ENCODE measurements at places on chromosomes 16 and 17.

GRCh38 chr17:64182325-64183012 lies 52.5 kb upstream of the ERN1 start:
- no peak for DNase-seq

DNA sequence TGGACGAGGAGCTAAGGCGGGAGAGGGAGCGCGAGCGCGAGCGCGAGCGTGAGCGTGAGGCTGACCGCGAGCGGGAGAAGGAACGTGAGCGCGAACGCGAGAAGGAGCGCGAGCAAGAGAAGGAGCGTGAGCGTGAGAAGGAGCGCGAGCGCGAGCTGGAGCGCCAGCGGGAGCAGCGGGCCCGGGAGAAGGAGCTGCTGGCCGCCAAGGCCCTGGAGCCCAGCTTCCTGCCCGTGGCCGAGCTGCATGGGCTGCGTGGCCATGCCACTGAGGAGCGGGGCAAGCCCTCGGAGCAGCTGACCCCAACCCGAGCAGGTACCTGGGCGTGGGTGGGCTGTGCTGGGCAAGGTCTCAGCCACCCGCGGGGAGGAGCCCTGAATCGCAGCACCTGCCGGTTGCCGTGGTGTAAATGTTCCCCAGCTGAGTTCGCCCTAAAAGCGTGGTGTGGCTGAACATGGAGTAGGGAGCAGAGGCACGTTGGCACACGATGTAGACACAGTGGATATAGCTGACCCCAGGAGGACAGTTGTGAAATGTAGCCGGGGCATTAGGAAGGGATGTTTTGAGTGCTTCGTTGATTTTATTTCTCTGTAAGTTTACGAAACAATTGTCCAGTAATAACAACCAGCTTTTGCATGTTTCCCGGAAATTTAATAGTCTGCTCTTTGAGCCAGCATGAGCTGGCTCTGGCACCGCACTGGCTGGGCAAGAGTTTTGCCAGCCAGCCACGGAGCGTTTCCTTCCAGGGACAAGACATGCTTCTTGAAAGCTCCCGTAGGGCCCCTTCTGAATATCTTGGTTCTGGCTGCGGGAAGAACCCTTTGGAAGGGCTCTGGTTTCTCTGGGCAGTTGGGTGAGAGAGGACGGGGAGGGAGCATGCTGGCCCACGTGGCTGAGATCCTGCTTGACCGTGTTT lies 32.1 kb downstream of the GINS2 start:
- no peak for DNase-seq

DNA sequence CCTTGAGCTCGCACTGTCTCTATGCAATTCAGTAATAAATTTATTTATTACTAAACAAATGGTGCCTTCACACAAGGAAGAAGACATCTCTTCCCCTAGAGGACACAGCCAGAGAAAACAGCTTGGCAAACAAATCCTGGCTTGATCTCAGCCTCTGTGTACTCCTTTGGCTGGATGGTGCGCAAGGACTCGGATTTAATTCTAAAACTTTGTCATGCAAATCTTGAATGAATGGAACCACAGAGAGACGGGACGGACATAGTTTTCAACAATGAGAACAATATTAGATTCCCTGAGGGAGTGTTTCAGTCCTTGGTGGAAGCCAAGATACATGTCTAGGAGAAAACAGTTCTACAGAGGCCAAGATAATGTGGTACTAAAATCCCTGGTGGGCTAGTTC lies 349.5 kb downstream of the NPIPA8 start:
- DNase-seq, result no peak

GRCh38 chr16:87602821-87603683 lies 744 bp downstream of the JPH3 start:
- DNase-seq, result no peak

GRCh38 chr16:57574086-57574485 lies 31.6 kb downstream of the ADGRG5 start:
- DNase-seq, result no peak

GRCh38 chr16:74652249-74652648 lies 14.4 kb downstream of the RFWD3 start:
- DNase-seq, result no peak

GRCh38 chr16:86419518-86419917 lies 90.8 kb upstream of the FOXF1 start:
- no peak for DNase-seq

- no peak for DNase-seq
Observed at GRCh38 chr17:81717049-81717765, 5.1 kb downstream of the SLC25A10 start.

GRCh38 chr17:35185849-35186248 lies 8.3 kb downstream of the SLC35G3 start:
- DNase-seq, result no peak

- no peak for DNase-seq
Observed at GRCh38 chr16:84438971-84439696, 65.3 kb downstream of the MEAK7 start.

GRCh38 chr17:63086483-63087185 lies 120.6 kb downstream of the TANC2 start:
- DNase-seq, result no peak

DNA sequence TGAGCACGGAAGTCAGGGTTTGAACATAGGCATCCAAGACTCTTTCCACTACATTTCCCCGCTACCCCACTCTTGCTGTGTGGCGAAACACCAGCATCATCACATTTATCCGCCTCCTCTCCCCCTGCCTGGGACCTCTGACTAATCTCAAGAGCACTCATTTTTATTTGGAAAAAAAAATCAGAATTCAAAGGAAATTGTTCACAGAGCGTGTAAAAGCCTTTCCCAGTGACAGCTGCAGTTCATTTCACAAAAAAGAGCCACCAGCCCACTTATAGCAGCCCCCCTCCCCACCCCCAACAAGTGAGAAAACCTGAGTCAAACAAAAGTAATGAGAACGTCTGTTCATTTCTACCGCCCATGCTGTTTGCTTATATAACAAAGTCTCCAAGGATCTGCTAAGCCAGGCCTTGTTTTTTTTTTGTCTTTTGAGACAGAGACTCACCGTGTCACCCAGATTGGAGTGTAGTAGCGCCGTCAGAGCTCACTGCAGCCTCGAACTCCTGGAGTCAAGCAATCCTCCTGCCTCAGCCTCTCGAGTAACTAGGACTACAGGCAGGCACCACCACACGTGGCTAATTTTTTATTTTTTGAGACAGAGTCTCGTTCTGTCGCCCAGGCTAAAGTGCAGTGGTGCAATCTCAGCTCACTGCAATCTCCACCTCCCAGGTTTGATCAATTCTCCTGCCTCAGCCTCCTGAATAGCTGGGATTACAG lies 48.3 kb upstream of the HAPSTR1 start:
- no peak for DNase-seq

DNA sequence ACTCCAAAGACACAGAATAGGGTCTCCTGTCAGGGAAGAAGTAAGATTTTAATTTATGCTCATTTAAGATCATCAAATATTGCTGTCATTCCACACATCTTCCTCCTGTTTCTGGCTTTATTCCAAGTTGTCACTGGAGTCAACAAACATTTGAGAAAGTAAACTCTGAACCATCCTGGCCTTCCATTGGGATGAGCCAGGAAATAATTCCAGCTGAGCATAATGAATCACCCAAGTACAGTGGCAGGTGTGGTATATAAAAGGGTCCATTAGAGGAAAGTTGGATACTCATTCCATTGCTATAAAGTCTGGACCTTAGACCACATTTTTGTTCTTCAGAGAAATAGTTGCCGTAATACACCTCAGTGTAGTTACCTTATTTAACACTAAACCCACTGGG lies 246.1 kb downstream of the SLC39A11 start:
- DNase-seq, result no peak

GRCh38 chr17:36856903-36857381 lies 80.3 kb upstream of the LHX1 start:
- DNase-seq, result no peak

DNA sequence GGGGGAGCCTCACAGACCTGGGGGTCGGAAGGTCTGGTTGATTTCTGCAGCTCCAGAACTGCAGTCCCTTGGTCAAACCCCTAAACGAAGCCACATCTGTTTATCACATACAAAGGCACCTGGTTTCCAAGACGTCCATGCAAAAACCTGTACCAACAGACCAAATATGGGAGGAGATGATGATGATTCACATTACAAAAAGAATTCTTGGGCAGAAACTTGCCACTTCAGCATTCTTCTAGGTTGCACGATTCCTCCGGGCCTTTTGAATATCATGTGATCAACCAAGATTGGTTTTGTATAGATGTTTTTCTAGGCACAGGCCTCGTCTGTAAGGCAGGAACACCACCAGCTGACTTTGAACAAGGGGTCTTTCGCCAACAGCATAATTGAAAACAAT lies 466.3 kb downstream of the SOX9 start:
- DNase-seq, result no peak

GRCh38 chr16:80794071-80794470 lies 10.3 kb downstream of the CDYL2 start:
- no peak for DNase-seq

DNA sequence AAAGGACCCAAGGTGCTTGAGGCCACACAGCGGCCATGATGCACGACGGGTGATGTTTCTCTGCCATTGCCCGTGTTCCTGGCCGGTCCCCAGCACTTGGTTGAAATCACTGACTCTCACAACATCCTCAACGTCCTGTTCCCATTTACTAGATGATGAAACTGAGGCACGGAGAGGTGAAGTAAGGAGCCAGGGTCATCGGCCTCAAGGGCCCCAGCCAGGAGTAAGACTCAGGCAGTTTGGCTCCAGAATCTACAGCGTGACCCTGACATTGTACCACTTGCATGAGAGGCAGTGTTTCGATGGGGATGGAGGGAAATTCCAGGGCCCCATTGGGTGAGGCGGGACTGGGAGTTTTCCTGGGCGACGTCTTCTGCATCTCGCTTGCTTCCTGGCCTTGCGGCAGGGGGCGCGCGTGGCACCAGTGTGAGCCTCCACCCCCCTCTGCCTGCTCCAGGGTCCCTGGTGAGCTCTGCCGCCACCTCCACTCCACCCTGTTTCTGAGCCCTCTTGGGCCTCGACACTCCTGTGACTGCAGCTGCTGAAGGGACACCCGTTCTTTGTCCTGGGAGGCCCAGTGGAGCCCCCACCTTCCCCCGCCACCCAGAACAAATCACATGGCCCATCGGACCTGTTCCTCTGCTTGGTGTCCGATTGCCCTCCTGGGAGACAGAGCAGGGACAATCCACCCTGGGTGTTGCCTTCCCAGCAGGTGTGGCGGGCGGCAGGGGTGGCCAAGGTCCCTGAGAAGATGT lies 133.0 kb upstream of the GSE1 start:
- no peak for DNase-seq

GRCh38 chr17:48546924-48547807 lies 2.3 kb upstream of the HOXB2 start:
- no peak for DNase-seq

DNA sequence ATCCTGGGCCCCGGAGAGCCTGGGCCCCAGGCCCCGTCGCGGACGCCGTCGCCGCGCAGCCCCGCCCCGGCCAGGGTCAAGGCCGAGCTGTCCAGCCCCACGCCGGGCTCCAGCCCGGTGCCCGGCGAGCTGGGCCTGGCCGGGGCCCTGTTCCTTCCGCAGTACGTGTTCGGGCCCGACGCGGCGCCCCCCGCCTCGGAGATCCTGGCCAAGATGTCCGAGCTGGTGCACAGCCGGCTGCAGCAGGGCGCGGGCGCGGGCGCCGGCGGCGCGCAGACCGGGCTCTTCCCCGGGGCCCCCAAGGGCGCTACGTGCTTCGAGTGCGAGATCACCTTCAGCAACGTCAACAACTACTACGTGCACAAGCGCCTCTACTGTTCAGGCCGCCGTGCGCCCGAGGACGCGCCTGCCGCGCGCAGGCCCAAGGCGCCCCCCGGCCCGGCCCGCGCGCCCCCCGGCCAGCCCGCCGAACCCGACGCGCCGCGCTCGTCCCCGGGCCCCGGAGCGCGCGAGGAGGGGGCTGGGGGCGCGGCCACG lies 36.8 kb upstream of the ZC3H18 start:
- no peak for DNase-seq

DNA sequence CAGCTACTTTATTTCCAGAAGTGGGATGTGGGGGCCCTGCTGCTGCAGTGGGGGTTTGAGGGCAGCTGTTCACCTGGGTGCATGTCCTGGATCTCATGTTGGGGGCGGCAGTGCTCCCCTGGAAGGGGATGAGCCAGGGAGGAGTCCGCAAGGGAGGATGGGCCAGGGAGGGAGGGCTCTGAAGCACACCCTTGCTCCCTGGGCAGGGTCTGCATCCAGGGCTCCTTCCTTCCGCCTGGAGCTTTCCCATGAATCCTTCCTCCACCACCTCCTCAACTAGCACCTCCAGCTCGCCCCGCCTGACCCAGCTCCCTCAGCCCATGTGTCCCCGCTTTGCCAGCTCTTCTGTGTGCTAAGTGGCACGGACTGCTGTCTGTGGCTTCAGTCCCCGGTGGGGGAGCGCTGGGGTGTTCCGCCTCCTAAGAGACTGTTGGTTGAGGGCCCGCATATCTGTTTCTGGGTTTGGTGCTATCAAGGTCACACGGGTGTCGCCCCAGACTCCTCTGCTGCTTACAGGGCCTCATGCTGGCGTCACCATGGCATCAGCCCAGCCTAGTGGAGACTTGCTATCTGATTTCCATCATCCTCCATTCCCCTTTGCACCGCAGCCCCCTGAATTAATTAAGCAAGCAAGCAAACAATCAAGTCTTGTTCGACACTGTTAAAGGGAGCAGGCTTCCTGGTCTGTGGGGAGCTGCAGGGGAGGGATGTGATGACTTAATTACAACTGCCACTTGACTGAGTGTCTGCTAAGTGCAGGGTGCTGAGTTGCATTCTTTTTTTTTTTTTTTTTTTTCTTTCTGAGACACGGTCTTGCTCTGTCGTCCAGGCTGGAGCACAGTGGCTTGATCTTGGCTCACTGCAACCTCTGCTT lies 71.8 kb downstream of the PRKCA start:
- DNase-seq, result peak; percentile 9

- no peak for DNase-seq
Observed at GRCh38 chr17:8865385-8865784, 2.1 kb downstream of the PIK3R6 start.

GRCh38 chr17:55673743-55674506 lies 48.7 kb downstream of the TMEM100 start:
- DNase-seq, result no peak

GRCh38 chr17:20111538-20111937 lies 102.4 kb downstream of the SPECC1 start:
- no peak for DNase-seq

- DNase-seq, result no peak
Observed at GRCh38 chr17:68961214-68961882, 6.2 kb upstream of the ABCA8 start.

DNA sequence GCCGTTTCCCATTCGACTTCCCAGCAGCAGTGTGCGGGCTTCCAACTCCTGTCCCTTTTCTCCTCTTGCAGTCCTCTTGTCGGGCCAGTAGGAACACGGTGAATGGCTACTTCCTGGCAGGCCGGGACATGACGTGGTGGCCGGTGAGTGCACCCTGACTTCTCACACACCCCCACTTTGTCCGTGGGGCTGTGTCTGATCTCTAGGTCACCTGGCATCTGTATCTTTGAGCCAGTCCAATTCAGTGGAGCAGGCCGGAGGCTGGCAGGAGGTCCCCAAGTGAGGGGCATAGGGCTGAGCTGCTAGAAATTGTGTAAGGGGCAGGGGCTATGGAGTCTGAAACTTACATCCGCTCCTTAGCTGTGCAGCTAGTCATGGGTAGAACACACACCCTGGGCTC lies 6.6 kb downstream of the SLC5A10 start:
- no peak for DNase-seq

- no peak for DNase-seq
Observed at GRCh38 chr17:21104608-21105007, 22.2 kb upstream of the DHRS7B start.
